SK-N-MC (cell line): ENCODE measurements at places on chromosomes 2 and 18.

GRCh38 chr2:113791697-113792590 is 35.5 kb upstream of the SLC35F5 start:
- peak; percentile 87 for DNase-seq

DNA sequence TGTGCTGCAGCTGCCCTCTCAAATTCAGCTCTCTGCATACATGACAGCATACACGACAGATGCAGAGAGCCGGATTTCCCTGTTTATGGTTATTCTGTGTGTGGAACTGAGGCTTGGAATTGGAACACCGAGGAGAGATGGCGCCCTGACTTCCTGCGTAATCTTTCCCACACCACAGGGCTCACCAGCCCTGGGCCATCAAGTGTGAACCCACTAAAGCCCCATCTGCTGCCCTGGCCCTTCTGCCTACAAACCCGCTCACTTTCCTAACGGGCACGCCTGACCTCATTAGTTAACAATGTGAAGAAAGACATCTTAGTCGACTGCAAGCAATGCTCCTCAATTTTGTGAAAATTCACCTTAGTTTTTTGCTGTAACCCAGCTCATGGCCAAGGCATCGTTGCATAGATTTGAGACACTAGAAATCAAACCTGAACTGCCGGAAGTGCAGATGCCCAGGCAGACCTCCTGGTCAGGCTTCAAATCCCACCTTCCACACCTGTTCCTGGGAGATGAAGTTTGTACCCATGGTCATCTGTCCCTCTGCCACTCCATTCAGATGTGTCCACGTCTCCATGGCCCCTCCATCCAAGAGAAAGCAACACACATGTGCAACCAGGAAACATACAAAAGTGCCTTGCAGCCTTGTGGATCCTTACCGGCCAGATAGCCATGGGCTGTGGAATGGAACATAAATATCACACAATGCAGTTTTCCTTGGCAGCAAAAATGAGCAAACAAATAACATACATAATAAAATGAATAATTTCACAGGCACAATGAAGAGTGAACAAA is 5.0 kb upstream of the CIDEA start:
- DNase-seq, result no peak

DNA sequence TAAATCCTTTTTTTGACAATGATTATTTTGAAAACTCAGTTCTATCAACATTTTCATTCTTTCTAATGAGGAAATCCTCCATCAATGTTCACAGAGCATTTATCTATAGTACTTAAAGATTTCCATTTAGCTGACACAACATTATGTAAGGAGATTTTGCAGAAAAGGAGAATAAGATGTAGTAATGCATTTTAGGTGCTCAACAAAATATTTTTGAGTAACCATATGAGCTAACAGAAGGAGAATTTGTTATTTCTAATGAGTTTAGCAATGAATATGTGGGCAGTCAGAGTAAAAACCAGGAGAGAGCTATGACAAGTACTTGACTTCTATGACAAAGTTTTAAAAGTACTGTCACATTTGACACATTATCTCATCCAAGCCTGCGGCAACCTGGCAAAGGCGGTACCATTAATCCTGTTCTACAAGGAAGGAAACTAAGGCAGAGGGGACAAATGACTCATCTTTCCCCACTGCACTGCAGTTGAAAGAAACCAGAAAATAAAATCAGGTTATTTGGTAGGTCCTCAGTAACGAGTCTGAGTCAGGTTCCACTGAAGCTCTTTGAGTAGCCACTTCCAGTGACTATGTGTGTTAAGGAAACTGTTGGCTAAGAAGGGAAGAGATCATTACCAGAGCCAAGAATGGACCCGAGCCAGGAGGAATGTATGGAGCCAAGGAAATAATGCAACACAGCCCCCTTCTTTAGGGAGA is 134.1 kb upstream of the ITGB6 start:
- DNase-seq, result no peak

DNA sequence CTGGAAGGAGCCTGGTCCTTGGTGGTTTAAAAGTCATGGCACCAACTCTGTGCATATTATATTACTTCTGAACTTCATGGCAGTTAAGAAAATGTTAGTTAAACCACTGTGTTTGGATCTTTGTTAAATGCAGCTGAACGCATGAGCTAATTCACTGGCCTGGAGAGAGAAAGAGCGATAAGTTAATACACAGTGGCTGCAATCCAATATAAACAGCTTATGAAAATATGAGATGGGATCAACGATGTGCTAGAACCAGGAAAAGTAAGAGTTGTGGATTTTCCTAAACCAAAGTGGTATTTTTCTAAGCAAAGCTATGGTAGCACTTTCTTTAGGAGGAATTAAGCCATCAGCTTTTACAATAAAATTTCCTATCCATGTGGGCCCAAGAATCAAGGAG is 326.7 kb downstream of the MTX2 start:
- no peak for DNase-seq

- DNase-seq, result no peak
Measured at GRCh38 chr18:32896776-32897547, 124.1 kb upstream of the KLHL14 start.

GRCh38 chr2:241575624-241576292 is 17.2 kb downstream of the BOK start:
- no peak for DNase-seq

GRCh38 chr2:222239945-222240675 is 58.7 kb downstream of the PAX3 start:
- no peak for DNase-seq

- DNase-seq, result no peak
Measured at GRCh38 chr2:111185361-111186022, 64.8 kb downstream of the BCL2L11 start.

GRCh38 chr2:10188729-10189305 is 66.3 kb downstream of the RRM2 start:
- DNase-seq, result no peak

DNA sequence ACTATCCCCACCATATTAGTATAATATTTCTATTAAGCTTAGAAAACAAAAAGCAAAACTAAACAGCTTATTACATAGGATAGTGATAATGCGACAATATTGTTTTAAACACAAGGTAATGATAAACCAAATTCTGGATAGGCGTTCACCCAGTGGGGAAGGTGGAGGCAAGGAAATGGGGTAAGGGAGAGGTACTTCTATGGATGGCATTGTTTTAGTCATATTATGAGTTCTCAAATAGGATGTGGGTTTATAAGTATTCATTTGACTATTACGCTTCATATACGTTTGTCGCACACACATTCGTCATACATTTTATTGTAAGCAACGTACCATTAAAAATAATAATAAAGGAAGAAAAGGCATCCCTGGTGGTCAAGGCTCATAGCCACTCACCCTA is 88.8 kb upstream of the DNMT3A start:
- DNase-seq, result no peak

DNA sequence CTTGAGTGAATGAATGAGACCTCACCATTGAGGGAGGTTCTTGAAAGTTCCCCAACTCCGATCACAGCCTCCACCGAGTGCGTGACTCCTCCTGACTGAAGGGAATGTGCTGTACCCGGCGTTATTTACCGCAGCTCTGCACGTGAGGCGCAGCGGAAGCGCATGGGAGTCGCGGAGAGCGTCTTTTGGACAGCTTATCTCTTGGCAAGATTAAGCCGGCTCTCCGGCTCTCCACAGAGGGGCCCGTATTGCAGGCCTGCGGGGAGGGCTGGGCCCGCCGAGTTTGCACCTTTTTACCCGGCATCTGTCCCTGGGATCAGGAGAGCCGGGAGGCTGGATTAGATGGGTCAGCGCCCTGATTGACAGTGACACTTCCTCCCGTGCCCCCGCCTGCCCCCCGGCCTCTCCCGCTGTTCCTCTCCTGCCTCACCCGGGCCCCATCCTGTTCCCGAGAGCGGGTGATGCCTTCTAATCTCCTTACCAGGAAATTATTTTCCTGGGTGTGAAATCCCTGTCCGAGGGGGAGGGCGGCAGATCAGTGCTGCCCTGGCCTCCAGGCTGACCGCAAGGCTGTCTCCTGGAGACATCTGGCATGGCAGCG is 176.3 kb downstream of the INHBB start:
- no peak for DNase-seq

- DNase-seq, result no peak
Measured at GRCh38 chr18:36131692-36132483, 2.2 kb downstream of the ELP2 start.

DNA sequence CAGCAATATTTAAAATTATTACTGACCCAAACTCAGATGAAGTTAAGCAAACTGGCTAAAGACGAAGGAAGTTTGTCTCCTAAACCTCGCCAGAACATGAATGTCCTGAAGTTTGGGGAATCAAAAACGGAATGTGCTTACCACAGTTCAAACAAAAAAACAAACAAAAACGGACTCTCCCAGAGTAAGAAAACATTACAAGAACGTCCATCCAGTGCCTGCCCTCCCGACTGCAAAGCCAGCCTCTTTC is 1.1 kb downstream of the KANSL1L start:
- no peak for DNase-seq

DNA sequence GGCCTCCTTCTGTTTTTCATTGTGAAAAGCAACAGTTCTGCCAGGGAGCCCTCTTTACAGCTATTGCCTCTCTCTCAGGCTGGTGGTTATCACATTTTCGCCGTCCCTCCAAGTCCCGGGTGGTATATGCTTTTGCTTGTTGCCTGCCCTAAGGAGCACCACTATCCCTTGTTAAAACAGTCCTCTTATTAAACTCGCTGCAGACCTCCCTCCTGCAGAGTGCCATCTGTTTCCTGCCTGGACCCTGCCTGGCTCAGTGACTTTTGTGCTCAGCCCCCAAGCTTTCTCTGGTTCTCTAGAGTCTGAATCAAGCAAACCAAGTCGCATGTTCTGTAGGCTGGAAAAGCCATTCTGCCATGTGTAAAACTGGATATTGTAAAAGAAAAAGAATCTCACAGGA is 72.1 kb upstream of the FHL2 start:
- no peak for DNase-seq

GRCh38 chr18:48767090-48767690 is 183.6 kb downstream of the SMAD7 start:
- DNase-seq, result no peak

GRCh38 chr2:240856151-240856980 is 12.3 kb upstream of the AGXT start:
- DNase-seq, result no peak

DNA sequence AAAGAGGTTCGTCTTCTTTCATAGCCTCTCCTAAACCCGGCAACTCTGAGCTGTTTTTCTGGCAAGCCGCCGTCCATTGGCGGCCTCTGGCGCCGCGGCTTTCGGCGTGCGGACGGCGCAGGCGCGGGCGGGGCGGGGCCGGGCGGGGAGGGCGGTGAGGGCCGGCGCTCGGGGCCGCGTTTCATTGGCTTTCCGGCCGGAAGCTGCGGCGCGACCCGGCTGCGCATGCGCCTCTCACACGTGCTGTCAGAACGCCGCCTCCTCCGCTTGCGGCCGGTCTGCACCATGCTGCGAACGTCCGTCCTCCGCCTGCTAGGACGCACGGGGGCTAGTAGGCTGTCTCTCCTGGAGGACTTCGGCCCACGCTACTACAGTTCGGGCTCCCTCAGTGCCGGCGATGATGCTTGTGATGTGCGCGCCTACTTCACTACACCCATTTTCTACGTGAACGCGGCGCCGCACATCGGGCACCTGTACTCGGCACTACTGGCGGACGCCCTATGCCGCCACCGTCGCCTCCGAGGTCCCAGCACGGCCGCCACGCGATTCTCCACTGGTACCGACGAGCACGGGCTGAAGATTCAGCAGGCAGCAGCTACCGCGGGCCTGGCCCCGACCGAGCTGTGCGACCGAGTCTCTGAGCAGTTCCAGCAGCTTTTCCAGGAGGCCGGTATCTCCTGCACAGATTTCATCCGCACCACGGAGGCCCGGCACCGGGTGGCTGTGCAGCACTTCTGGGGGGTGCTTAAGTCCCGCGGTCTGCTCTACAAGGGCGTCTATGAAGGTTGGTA is at the start of gene MARS2:
TSS of gene MARS2 (plus strand) at position 249 of the 791 bp plus-strand sequence. CDS start at position 286, 37 bp downstream.
- peak; percentile 24 for DNase-seq

GRCh38 chr2:60884800-60885199 is 3.4 kb downstream of the REL start:
- DNase-seq, result no peak

- DNase-seq, result no peak
Measured at GRCh38 chr2:213220967-213221603, 63.2 kb upstream of the SPAG16 start.

- DNase-seq, result no peak
Measured at GRCh38 chr2:121129692-121130091, 155.3 kb downstream of the TFCP2L1 start.

GRCh38 chr2:238391042-238391689 is 35.6 kb upstream of the ASB1 start:
- DNase-seq, result no peak

DNA sequence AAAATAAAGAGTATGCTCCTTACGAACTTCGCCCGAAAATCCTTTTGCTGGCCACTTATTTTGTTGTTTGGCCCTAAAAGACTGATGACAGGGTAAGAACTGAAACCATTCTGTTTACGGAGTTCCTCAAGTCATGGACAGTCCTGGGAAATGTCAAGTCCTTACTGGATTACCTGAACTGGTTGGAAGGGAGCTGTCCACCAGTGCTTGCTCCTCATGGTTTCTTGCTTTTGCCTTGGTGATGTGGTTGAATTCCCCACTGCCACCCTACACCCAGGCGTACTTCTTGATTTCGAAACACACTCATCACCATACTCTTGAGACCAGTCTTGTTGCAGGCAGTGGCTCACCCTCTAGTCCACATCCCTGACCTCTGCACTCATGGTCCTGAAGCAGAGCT is 49.1 kb upstream of the CHMP1B start:
- DNase-seq, result no peak

- DNase-seq, result no peak
Measured at GRCh38 chr2:233152541-233152940, 92.4 kb downstream of the INPP5D start.

DNA sequence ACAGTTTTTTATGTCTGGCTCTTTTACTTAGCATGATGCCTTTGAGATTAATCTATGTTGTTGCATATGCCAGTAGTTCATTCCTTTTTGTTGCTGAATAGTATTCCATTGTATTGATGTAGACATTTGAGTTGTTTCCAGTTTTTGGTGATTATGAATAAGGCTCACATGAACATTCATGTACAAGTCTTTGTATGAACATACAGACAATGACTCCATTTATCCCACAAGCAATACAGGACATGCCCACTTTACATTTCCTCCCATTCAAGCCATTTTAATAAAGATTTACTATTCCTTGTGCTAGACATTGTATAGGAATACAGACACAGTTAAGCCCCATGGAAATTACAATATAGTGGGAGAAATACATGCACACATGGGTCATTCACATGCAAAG is 118.0 kb downstream of the TRIM43 start:
- no peak for DNase-seq

DNA sequence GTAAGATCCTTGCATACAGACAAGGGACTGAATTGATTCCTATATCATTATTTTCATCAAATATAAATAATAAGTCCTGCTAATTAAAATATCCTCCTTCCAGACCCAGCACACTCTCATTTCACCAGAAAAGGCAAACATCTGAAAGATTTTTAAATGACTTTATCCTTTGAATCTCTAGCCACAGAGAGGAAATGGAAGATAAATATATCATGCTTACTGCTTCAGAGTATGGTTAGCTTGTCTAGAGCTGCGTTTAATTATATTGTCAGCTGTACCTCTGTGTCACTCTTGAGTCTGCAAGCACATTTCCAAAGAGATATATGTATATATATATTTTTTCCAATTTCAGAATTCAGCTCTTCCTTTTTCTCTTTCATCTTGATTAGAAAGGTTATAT is 232.7 kb downstream of the TRIB2 start:
- no peak for DNase-seq
